ENCODE measurements at places on chromosomes 1 and 21.

GRCh38 chr21:45347048-45347711, 57.8 kb upstream of the COL18A1 start:
- DNase-seq = no peak

DNA sequence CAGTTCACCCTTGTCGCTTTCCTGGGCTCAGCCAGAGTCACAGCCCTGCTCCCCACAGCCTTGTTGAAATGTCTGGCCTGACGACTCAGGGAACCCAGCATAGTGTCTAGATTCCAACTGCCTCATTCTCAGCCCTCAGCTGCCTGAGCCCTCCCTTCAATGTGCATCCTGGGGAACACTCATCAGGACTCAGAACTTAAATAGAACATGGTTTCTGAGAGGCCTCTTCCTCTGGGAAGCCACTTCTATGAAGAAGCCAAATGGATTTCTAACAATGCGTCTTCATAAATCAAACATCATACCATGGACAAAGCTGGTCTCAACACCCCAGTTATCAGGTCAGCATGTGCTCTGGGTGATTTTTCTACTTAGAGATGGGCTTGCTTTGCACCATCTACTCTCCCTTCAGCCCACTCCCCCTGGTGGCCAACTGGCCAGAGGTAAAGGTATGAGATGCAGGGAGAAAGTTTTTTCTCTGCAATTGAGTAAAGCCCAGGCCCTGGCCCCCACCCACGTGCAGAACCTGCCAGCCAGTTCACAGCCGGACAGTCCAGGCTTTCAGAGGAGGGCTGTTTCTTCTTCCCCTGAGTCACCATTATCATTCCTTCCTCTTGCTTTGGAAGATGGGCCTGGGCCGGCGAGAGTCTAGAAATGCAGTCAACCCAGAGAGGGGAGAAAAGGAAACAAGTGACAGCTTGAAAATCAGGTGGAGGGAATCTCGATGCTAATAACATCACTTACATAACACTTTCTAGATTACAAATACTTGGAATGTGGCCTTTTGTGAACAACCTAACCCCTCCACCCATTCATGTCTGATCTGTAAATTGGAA, 32.1 kb downstream of the CD244 start:
- peak; percentile 50 for DNase-seq

DNA sequence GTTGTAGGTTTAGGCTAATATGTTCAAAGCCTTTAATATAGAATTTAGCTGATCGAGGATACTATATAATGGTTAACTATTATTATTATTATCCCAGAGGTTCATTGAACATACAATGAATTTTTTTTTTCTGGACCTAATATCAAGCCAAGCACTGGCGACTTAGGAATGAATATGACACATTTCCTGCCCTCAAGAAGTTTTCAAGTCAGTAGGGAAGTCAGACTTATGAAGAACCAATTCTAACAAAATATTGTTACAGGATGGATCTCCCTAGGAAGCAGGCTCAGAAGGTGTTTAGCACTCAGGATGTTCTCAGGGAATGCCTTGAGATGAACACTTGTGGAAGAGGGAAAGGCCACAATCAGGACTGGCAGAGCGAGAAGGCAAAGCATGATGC, 211.8 kb upstream of the FGGY start:
- DNase-seq = no peak

DNA sequence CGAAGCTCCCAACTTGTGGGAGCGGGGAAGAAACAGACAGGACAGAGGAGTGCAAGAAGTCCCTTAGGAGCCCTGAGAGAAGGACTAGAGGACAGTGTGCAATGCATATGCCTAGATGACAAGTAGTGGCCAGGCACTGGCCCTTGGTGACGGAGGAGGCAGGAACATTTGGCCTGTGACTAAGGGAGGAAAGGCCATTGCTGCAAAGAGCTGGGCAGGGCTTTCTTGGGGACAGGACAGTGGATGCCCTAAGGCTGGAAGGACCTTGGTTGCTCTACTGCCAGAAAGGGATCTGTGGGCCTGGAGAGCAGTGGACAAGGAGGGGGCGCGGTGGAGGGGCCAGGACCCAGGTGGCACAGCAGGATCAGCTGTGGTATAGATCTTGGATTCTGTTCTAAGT, 481.3 kb downstream of the CAMTA1 start:
- no peak for DNase-seq
